NCI-H510A (cell line): ENCODE measurements at places on chromosomes 5 and 9.
A peak's percentile ranks its signal among the peaks of the same experiment; 100 is the strongest.

DNA sequence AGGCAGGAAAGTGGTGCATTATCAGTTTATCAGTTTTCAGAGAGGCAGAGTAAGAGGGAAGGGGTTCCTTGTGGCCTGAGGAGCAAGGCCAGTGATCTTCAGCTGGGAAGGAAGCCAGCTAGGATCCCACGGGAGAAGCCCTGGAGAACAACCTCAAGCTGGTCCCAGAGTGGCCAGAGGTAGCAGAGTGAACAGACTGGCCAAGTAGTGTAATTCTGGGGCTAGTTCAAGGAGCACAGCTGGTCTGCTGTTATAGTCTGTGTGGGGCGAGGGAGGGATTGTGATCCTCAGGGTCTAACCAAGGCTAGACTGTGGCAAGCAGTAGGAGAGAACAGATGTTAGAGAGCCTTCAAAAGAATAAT, 164.6 kb downstream of the CARTPT start:
- no peak for DNase-seq

- DNase-seq: peak; percentile 32
These were observed 6.0 kb upstream of the TESK1 start for GRCh38 chr9:35598866-35599590.

- DNase-seq: no peak
These were observed 92.6 kb downstream of the TMEM174 start for GRCh38 chr5:73265641-73266040.

GRCh38 chr9:132369421-132369820, 14.6 kb upstream of the SETX start:
- no peak for DNase-seq

- no peak for DNase-seq
These were observed 139.8 kb upstream of the SPEF2 start for GRCh38 chr5:35477911-35478310.

- DNase-seq: peak; percentile 26
These were observed 7.5 kb downstream of the PFDN1 start for GRCh38 chr5:140295414-140295813.

DNA sequence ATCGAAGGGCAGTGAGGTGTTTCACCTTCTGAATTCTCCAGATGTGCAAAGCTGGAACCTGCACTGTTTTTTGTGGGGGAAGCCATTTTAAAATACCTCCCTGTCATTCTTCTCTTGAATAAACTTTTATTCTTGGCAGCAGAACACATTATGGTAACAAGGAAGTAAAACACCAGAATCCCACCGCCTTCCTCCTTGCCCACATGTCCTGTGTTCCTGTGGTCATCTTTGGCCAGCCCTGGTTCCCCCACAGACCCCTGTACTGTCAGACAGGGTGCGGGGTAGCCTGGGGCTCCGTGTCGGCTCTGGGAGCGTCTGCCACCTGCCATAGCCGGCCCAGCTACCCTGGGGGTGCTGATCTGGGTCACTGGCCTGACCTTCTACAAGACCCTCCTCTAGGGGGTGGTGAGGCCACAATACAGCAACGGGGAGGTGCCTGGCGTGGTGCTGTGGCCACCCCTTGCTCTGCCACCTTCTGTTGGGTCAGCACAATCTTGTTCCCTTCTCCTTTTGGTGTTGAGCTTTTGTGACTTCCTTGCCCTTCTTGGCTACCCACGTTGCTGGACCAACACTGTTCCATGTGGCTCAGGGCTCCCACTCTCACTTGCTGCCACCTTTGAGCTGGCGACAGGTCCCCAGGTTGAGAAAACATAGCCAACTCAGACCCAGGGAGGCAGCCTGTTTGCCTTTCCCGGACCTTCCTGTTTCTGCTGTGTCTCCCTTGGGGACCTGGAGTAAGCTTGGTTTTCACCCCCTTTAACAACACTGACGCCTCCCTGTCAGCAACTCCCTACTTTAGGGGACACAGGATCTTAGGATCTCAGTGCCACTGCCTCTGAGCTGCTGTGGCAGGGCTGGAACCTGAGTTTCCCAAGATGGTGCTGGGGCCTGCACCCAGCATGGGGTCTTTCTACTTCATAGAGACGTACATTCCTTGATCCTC, 4.8 kb downstream of the WNK2 start:
- no peak for DNase-seq

DNA sequence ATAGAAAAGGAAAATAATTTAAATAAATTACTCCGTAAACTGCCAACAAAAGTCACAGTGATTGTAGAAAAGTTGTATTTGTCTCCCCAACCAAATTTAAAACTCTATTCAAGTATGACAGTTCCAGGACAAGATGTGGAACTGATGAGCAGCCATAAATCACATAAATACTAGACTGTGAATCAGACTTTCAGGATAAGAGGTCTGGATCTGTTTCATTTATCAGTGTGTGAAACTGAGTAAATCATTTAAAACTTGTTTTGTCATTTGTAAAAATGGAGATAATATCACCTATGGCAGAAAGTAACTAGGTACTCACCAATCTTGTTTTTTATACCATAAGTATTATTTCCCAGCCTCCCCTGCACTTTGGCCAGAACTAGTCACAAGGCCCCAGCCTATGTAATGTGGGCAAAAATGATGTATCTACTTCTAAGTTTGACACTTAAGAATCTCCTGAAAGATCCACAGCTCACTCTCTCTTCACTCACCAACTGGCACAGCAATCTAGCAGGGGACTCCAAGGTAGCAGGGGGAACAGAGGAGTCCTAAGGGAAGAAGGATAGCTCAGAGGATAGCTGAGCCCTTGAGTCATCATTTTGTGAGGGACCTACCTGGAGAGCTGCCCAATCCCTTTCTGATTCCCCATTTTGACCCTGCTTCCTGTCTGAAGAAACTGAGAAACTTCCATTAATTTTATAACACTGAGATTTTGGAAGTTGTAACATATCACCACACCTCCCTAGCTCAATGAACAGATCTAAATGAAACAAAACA, 31.6 kb downstream of the TMEM161B start:
- DNase-seq: no peak

DNA sequence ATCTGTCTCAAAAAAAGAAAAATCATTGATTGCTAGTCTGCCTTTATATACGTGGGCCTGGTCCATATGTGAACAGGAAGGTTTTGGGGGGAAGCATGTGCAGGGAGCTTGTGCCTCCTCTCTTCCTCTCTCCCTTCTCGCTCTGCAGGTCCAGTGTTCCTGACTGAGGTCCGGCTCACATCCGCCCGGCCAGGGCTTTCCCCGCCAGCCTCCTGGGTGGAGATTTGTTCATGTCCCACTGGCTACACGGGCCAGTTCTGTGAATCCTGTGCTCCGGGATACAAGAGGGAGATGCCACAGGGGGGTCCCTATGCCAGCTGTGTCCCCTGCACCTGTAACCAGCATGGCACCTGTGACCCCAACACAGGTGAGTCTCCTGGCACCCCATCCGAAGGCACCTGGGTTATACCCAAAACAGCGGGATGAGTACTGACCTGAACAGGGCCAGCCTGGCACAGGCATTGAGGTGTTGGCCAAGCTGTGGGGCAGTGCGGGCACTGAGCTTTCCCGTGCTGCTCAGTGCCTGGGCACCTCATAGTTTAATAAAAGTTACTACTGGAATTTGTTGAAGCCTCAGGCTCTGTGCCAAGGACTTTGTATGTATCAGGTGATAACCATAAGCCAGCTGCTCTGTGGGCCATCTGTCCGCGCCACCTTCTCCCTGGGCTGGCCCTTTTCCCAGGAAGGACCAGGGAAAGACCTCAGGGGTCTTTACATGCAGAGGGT, 39.4 kb upstream of the AIF1L start:
- DNase-seq: no peak

- no peak for DNase-seq
These were observed 101.9 kb downstream of the PDE8B start for GRCh38 chr5:77312413-77312812.

DNA sequence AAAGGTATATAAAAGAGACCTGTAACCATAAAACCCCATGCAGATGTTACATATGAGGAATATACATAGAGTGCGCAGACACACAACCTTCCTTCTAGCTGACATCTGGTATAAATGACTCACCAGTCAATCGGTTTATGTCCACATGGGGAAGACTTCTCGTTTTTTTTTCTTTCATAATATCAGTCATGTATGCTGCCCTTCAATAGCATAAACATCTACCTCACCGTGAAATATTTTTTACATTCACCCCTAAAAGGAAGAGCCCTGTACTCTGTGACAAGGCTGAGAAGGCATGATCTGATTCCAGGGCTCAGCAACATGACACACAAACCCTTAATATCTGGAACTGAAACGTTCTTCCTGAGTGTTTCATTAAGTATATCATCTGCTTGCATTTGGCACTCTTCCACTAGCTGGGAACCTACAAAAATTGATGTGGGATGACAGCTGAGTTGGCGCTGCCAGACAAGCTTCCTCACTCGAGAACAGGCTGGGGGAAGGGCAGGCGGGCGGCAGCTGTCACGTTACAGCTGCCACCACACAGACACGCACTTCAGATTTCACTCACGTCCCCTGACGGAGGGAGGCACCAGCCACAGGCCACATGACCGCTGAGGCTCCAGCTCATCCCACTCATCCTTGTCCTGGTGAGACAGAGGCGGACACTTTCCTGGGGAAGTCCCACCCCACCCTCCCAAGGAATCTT, 74.2 kb downstream of the SHB start:
- DNase-seq: no peak

DNA sequence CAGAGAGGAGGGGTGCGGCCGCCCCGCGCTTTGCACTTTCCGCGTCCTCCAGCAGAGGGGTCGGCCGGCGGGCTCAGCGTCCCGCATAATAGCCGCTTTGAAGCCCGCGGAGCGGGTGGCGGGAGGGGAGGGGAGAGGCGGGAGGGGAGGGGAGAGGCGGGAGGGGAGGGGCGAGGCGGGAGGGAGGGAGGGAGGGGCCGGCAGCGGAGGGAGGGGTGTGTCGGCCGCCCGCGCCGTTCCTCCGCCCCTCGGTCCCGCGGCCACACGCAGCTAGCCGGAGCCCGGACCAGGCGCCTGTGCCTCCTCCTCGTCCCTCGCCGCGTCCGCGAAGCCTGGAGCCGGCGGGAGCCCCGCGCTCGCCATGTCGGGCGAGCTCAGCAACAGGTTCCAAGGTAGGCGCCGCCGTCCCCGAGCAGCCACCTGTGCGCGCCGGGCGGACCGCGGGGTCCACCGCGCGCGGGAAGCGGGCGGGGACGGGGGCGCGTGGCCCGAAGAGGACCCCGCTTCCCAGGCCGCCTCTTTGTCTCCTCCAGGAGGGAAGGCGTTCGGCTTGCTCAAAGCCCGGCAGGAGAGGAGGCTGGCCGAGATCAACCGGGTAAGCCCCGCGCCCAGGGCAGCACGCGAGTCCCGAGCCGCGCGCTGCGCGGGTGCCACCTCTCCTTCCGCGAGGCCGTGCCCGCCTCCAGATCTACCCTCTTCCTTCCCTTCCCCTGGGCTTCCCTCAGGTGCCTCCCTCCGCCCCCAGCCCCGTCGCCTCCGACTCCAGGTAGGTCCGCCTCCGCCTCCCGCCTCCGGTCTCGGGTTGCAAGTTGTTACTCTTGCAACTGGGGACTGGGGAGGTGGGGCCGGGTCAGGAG, at the start of gene AIF1L:
Gene AIF1L (plus strand): TSS at position 263 of the 857 bp plus-strand sequence. CDS start 99 bp downstream, at position 362.
- peak; percentile 94 for DNase-seq

DNA sequence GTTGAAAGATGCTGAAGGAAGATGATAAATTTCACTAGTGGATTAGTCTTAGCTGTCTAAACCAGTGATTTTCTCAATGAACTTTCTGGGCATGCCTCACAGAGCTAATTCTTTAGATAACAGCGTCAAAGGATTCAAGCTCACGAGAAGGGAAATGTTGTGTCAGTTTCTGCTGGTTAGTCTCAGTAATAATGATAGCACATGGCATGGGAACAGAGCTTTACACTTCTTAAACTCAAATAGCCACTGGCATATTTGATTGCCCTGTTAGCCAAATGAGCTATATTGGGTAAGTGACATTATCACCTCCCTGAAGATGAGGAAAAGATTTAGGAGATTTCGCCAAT, 139.3 kb upstream of the NR3C1 start:
- no peak for DNase-seq

GRCh38 chr9:18786196-18786595, 246.8 kb downstream of the SAXO1 start:
- DNase-seq: no peak
